Left lobe of liver (tissue), 2 donors: ENCODE measurements at places on chromosomes 7 and 10.

GRCh38 chr7:8126601-8127167 lies 135.3 kb downstream of the ICA1 start:
- peak; percentile 51 for DNase-seq

- no peak for DNase-seq
Measured at GRCh38 chr10:79021331-79021907, 47.3 kb upstream of the ZMIZ1 start.

DNA sequence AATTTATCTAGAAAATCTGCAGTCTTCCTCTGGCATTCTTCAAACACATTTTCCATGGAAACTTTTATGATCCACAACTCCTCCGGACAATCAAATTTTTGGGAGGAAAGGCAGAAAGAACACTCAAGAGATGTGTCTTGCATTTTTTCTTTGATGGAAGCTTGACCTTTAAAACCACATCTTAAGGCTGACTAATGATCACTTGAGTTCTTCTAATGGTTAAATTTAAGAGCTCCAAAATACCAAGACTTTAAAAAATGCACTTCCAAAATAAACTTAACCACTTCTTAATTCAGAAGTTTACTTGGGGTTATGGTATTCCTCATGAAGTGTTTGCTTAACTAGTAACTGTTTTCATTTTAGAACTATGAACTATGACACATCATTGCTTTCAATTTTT lies 43.3 kb downstream of the ETV1 start:
- no peak for DNase-seq

DNA sequence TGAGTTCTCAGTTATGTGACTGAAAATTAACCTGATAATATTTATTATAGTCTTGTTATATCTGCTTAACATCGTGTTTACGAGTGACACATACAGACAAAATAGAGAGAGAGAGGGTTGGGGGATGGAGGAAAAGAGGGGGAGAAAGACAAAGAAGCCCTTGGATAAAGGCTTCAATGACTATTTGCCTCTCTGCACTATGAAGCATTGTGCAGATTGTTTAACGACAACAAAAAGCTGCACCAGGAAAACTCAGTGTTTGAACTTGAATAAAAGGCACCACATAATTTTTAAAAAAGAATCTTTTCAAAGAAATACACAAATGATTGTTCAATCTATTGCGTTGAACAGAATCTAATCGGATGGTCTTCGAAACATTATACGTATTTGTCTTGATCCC lies 27.8 kb downstream of the MAGI2 start:
- no peak for DNase-seq

- no peak for DNase-seq
Measured at GRCh38 chr10:35993591-35994515, 351.8 kb upstream of the FZD8 start.

GRCh38 chr10:131792011-131792651 lies 108.7 kb upstream of the PPP2R2D start:
- DNase-seq: peak; percentile 19

DNA sequence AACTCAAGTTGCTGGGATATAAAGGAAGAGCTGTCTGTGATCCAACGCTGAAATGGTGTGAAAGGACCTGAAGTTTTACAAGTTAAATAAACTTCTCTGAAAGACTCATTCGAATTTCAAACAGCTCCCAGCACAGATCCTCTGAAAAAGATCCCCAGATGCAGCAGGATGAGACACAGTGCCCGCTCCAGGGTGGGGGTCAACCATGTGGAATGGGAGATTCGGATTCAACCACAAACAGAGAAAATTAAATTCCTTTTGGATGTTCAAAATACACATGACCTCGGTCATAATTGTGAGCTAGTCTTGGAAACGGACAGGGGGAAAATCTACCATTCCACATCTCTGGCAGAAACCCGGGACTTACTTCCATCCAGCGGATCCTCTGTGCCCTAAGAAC lies 119.6 kb downstream of the PRKAG2 start:
- no peak for DNase-seq

DNA sequence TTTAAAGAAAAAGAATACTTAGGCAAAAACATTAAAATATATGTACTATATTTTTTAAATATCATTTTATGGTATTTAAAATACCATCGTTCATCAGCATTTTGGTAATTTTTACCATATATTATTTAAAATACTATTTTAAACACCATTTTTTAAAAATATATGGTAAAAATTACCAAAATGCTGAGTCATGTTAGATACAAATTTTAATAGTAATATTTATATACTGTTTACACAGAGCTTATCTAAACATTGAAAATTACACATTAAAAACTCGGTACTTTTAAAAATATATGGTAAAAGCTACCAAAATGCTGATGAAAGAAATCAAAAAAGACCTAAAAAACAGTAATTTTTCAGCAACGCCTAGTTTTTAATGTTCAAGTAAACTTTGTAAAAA lies 105.6 kb downstream of the TPK1 start:
- DNase-seq: no peak

- no peak for DNase-seq
Measured at GRCh38 chr10:95457319-95457886, 103.8 kb downstream of the SORBS1 start.

- peak; percentile 44 for DNase-seq
Measured at GRCh38 chr10:132937861-132938260, 4.5 kb downstream of the CFAP46 start.

GRCh38 chr10:10772411-10772810 lies 245.3 kb upstream of the CELF2 start:
- no peak for DNase-seq

- no peak for DNase-seq
Measured at GRCh38 chr7:137873524-137873923, 26.8 kb upstream of the DGKI start.

DNA sequence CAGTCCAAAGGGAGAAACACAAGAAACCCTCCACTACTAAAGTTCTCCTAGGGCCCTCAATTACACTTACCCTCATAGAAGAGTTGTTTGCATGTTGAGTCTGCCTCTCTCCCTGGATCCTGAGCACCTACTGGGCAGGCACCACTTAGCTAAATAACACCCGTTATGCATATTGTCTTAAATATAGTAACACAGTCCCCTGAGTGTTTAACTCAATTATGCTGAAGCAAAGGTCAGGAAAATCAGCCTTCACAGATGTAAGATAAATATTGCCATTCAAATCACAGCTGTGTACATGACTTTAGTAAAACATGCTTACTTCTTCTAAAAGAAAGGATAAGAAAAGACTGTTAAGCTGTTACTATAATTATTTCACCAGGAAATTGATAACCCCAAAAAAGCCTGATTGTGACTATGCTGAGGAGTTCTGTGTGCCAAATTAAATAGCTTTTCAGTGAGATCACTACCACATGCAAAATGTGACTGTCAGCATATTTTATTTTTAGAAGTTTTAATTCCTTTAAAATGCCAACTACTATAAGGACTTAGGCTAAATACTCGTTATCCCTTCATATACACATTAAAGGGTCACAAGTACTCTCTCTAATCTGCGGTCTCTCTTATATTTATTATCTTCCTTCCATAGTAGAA lies 733.9 kb upstream of the PHF14 start:
- no peak for DNase-seq

DNA sequence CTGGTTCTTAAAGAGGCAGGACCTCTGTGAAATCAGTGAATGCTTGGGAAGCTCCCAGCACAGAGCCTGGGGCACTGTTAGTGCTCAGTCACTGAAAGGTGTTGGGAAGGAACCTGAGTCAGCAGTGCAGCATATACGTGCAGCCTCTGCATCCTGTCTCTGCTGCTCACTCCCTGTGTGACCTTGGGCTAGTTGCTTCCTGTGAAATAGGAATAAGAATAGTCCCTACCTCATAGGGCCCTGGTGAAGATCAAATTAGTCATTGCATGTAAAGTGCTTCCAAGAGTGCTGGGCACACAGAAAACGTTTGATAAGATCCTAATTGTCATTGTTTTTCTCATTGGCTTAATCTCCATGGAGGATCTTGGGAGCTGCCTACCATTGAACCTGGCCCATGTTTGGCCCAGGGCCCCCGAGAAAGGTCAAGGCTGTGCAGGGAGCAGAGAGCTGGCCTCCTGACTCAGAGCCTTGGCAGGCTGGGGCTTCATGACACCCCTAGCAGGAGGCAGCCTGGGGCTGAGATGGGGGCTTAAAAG lies 73.3 kb upstream of the COL13A1 start:
- no peak for DNase-seq

DNA sequence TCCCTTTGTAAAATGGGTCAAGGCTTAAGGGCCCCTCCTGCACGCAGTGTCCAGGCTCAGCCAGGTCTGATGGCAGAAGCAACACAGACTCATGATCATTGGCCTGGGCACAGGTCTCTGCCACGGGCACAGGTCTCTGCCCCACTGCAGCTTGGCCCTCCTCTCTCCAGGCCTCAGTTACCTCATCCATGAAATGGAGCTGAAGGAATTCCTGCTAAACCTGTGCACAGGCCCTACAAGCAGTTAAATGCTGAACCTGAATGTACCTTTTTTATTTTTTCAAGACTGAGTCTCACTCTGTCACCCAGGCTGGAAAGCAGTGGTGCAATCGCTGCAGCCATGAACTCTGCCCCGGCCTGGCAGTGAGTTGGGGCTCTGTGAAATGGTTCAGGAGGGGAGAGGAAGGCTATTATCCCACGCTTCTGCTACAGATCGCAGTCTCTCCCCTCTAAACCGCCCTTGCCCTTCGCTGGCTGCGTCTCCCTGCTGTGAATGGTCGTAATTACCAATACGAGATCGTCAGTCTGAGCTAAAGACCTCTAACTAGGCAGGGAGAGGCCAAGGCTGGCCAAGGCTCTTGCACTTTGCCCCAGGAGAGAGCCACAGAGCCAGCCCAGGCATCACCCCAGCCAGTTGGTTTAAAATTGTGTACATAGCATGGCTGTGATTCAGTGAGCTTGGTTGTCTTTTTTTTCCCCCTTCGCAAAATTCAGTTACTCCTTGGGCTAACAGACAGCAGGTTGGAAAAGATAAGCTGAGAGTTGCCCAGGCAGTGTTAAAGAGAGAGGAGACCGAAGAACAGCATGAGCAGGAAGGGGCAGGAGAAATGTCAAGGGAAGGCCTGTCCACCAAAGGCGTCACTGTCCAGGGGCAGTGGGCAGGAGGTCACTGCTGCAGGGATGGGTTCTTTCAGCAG lies 93.0 kb upstream of the KCTD7 start:
- DNase-seq: peak; percentile 88

DNA sequence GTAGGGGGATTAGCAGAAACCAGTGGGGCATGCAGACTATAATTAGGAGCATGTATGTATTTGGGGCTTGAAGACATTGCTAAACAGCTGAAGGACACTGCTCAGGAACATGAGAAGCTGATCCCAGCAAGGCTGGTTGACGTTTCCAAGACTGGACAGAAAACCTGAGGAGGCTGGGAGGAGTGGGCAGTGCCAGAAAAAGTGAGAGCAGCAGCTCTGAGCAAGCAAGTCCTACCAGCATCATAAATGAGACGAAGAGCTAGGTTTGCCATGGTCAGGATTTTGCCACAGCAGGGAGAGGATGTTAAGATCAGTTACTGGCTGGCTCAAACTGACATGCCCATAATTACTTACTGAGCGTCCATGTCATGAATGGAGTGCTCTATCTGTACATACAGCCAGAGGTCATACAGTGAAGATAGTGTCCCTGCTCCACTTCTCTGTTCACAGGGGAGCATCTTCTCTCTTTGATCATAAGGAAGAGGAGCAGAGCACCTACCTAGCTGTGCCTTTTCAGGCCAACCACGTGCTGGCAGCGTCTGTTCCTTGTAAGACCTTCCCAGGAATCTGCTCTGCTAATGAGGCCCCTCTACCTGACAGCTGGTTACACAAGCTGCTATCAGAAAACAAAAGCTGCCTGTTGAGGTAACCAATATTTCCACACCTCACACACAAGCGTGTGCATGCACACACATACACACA lies 44.7 kb downstream of the PDE1C start:
- DNase-seq: no peak
